CD4-positive, alpha-beta T cell treated with Interleukin-1 beta for 1 hour (primary cell): ENCODE measurements at places on chromosomes 11 and 22.

- DNase-seq: no peak
These were observed 29.5 kb upstream of the MYH9 start for GRCh38 chr22:36417281-36417686.

- no peak for DNase-seq
These were observed 1451.2 kb downstream of the BRD1 start for GRCh38 chr22:48376428-48376827.

- DNase-seq: no peak
These were observed 404.5 kb downstream of the LARGE1 start for GRCh38 chr22:33515795-33516194.

GRCh38 chr22:47329727-47330650 is 567.5 kb downstream of the TBC1D22A start:
- no peak for DNase-seq

DNA sequence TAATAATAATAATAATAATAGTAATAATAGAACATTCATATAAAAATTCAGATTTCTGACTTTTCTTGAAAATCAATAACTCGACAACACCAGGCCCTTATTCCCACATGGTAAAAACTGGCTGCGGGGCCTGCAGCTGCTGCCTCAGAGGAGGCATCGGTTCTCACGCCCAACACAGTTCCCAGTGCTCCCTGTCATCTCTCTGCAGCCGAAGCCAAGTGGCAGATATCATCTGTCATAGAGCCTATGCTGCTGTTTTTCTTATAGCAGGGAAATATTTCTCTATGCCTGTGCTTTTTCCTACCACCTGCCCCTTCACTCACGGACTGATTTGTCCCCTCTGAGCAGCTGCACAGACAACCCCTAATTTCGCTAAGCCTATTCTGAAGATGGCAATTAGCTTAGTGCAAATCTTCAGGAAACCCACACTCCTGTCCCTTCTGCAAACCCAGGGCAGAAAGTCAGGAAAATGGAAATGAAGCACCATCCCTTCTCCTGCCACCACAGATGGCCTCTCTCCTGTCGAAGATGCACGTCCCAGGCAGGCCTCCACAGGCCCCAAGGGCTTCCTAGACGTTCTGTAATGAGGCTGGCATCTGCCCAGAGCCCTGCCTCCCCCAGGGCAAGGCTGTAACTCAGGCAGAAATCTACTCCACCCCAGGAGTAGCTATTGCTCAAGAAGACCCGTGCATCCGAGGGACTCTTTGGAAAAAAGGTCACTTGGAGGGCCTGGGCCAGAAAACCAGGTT is 66.7 kb downstream of the SYN3 start:
- no peak for DNase-seq

DNA sequence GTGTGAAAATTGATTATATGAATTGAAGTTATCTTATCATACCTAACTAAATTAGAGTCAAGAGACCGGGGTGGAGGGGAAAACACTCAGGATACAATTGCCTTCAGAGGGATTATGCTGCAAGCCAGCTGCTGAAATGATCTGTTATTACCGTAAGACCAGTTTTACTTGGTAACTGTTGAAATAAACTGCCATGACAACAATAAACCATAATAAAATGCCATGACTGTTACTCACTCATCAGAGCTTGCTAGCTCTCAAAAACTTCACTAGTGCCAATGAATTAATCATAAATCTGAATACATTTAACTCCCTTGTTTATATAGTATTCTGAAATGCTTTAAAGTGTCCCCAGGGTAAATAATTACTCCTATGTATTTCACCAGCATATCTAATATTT is 68.2 kb downstream of the CASP12 start:
- no peak for DNase-seq

- no peak for DNase-seq
These were observed 13.5 kb downstream of the OAF start for GRCh38 chr11:120224361-120224760.

DNA sequence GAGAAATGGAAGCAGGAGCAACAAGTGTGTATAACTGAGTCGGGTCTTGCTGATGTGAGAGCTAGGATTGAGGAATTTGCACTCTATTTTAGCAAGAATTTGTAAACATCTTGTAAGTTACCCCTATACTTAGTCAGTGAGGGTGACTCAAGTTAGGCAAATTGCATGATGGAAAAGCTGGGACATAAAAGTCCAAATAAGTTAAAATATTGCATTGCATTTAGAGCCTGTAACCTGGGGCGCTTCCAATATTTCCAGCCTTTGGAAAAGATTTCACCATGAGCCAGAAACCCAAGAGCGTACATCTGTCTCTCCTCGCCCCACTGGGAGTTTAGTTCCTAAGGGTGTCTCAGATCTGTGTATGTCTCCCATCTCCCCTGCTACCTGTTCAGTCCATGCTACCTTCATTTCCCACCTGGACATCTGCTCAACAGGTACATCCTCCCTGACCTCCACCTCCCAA is 37.0 kb upstream of the ACCSL start:
- DNase-seq: no peak

DNA sequence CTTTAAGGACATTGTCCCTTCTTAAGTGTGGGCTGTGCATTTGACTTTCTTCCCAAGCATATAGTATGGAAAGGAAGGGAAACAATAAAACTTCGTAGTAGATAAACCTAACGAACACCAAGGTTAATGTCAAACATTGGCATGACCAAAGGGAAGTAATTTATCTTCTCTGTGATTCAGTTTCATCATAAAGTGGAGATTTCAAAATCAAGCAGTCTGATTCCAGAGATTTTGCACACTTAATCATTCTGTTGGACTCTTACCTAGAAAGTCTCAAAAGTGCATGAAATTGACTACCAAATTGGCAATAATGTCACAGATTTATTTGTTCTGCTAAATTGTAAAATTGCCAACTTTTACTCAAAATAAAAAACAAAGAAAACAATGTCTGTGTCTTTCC is 559.7 kb downstream of the JRKL start:
- no peak for DNase-seq

DNA sequence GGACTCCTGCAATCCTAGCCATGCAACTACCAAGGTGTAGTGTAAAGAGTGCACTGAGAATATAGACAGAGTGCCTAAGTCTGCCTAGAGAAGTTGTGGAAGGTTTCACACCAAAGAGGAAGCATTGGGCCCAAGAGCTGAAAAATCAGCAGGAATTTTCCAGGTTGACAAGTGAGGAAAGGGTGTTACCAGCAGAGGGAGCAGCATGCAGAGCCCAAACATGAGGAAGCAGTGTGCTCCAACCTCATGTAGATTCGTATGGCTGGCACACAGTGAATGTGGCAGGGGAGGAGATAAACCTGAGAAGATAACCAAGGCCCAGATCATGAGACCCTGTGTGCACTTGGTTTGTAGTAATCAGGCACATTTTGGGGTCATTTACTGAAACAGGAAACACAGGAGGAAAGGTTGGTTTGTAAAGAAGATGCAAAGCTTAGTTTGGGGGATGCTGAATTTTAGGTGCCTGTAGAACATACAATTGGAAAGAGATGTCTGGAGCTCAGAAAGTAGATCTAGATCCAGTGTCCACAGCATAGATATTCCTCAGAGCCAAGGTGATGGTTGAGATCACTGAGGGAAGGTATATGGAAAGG is 1.7 kb downstream of the HPX start:
- DNase-seq: peak; percentile 32

GRCh38 chr11:3666023-3666530 is 5.1 kb downstream of the CHRNA10 start:
- no peak for DNase-seq

GRCh38 chr11:101584129-101584515 is 315 bp upstream of the TRPC6 start:
- DNase-seq: no peak

DNA sequence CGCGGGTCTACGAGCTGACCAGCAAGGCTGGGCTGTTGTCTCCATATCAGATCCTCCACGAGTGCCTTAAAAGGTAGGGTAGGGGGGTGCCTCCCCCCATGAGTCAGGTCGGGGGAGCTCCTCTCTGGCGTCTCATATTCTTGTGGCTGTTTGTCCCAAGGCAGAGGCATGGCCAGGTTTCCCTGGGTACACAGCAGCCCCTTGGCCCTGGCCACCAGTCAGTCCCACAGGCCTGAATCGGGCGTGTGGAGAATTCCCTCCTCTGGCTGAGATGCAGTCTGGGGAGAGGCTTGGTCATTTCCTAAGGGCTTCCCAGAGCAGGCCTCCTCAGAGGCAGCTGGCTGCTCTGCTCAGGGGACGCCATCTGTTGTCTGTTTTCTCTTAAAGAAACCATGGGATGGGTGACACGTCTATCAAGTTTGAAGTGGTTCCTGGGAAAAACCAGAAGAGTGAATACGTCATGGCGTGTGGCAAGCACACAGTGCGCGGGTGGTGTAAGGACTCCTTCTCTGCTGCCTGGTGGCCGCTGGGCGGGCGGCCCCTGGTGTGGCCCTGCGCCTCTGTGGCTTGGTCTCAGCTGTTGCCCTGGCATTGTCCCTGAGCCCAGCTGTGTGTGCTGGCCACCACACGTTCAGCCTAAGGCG is 9.6 kb upstream of the RANBP1 start:
- DNase-seq: no peak

DNA sequence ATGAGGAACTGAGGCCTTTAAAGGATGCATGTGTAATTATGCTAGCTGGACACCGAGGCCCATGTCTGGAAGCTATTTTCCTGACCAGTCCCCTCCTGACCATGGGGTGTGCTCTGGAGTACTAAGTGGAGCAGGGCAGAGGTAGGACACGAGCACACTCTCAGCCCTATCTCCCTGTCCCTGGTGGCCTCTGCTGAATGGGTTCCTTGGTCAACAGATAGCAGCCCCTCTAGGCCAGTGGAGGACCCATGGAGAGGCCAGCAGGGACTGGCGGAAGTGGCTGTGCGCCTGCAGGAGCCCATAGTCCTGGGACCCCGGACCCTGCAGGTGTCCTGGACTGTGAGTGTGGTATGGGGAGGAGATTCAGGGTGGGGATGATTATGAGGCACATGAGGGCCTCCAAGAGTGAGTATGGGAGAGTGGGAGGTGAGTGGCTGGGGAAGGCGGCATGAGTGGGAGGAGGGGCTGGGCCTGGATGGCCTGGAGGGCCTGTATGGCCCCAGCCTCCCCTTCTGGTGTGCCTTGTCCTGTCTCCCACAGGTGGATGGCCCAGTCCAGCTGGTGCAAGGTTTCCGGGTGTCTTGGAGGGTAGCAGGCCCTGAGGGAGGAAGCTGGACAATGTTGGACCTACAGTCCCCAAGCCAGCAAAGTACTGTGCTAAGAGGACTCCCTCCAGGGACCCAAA is 9.5 kb downstream of the ROBO3 start:
- no peak for DNase-seq

GRCh38 chr11:133403900-133404299 is 128.4 kb downstream of the OPCML start:
- no peak for DNase-seq

DNA sequence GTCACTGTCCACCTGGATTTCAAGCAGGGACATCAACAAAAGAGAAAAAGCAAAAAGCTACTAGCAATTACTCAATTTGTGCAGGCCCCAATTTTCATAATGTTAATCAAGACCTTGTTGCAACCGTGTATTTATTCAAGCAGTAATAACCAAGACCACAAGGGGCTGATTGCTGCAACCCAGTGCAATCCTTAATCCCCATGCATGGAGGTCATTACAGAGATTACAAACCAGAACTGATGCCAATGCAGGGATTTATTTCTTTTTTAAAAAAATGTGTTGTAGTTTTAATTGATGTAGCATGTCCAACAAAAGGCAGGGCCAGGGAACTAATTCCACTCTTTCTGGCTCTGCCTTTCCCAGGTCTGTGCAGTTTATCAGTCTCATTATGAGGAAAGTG is 18.4 kb downstream of the TECTA start:
- DNase-seq: no peak

DNA sequence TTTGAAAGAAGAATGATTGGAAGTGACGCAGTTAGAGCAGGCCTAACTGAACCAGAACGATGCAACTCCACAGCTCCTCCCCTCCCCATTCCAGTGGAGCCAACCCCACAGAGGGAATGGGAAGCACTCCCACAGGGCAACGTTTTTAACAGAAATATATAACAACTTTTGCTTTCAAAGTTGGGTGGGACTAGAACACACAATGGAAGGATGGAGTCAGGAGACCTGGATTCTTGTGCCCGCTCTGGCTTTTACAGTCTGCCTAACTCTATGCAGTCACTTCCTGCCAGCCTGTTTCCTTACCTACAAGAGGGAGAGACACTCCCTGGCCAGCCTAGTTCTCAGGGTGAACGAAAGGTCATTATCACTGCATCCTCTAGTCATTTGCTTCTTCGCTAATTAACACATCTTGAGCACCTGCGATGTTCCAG is 75.5 kb downstream of the PACSIN2 start:
- DNase-seq: no peak

DNA sequence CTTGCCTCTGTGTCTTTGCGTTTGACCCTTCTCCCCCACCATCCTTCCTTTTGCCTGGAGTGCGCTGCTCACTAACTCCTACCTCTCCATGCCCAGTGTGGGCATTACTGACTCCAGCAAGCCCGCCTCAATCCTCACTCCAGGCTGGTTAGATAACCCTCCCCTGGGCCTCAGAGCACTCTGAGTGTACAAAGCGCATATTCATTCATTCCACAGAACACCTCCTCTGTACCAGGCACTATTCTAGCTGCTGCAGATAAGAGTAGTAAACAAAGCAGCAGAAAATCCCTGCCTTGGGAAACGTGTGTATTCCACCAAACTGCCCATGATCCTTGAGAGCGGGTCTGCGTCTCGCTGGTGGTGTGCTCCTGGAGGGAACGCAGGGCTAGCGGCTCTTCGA is 3.2 kb downstream of the SLC22A8 start:
- DNase-seq: no peak

GRCh38 chr11:128904656-128905344 is 13.6 kb downstream of the KCNJ5 start:
- no peak for DNase-seq

GRCh38 chr11:37474889-37475288 is 876.9 kb upstream of the RAG2 start:
- DNase-seq: no peak

- peak; percentile 41 for DNase-seq
These were observed 141.2 kb upstream of the TIMP3 start for GRCh38 chr22:32660292-32660691.

GRCh38 chr11:14634813-14635212 is 8.8 kb upstream of the PDE3B start:
- DNase-seq: no peak

GRCh38 chr11:20452585-20452984 is 65.1 kb downstream of the PRMT3 start:
- no peak for DNase-seq

DNA sequence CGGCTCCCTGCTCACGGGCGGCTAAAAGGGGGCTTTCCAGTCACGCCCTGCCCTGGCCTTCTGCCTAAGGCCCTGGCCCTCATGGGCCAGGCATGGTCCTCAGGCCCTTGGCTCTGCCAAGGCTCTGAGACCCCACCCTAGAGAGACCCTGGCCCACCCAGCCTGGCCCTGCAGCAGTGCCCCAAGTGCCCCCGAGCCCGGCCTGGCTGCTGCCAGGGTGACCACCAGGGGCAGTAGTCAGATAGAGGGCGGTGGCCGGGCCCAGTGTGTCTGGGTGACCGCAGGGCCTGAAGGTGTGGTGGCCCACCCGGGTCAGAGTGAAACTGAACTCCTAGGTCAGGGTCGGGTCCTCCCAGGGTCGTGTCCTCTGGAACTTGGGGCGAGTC is 29.4 kb upstream of the CCDC188 start:
- no peak for DNase-seq

- no peak for DNase-seq
These were observed 56.2 kb downstream of the NFAM1 start for GRCh38 chr22:42375982-42376381.
